ENCODE measurements at places on chromosomes 11 and 22.

GRCh38 chr11:130381317-130381716 lies 47.1 kb downstream of the ADAMTS8 start:
- DNase-seq: no peak

DNA sequence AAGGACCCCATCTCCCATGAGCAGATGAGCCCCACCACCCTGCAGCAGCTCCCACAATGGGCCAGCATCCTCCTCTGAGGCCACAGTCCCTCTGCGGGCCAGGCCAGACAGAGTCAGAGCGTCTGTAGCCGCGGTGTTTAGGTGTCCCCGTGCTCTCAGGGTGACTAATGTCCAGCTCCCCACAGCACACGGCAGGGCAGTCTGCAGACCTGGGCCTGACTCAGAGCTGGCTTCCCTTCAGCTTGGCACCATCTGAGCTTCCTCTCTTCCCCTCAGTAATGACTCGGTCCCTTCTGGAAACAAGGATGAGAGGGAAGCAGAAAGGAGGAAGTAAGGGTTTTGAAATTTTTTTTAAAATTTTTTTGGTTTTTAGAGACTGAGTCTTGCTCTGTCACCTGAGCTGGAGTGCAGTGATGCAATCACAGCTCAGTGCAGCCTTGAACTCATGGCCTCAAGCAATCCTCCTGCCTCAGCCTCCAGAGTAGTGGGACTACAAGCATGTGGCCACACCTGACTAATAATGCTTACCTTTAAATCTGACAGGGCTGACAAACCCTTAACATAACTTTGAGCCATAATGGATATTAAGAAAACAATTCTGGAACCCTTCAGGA lies 28.5 kb downstream of the LRRC74B start:
- no peak for DNase-seq

DNA sequence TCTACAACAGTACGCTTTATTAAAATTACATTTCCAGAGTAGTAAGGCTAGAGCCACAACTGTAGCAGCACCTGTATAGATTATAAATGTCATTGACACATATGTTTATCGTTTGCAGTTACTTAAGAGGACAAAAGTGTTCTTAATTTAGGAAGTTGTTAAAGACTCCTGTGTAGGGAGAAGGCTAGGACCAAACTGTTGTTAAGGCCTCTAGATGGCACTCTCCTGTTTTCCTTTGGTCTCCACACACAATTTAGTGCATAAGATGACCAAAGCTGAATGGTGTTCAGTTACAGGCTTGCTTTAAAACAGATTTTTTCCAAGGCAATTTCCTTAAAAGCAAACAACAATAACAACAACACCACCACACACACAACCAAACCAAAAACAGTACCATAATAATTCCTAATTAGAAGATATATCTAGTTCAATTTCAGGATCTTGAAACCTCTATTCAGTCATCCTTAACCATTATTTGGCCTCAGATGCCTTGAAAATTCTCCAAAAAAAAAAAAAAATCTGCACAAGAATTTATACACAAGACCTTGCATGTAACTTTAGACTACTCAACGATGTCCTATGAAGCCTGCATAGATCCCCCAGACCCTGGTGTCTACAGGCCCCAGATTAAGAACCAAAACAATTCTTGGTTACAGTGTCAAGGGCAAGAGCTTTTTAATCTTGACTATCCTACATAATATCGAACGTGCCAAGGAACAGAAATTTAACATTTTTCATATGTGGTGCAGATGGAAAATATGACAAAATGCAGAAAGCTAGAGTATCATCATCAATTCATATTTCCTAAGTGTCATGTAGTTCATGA lies 42.6 kb upstream of the APOA1 start:
- peak; percentile 51 for DNase-seq

DNA sequence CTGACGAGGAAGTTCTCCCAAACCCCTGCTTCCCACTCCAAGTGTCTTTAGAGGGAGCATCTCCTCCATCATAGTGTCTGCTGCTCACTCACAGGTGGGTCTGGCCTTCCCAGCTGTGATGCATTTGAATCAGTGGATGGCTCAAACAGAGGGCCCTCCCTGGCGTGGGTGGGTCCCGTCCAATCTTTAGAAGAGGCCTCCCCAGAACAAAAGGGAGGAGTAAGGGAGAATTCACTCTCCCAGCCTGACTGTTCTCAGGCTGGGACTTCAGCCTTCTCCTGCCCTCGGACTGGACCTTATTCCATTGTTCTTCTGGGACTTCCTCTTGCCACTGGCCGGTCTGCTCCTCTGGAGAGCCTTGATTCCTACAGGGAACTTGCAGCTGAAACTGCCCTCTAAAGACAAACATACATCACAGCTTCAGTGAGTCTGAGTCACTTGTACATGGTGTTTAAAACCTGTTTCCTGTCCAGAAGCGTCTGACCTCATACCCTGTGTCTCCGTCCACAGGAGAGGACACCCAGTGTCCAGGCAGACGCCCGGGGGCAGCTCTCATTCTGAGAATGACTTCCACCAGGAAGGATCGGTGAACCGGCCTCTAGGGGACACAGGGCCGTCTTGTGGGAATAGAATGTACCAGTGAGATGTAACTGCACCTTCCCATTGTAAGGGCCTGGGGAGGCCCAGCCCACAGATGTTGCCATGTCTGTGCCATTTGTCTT lies 234.7 kb downstream of the BRD1 start:
- no peak for DNase-seq

- DNase-seq: no peak
Measured at GRCh38 chr11:46363455-46364005, 16.3 kb downstream of the DGKZ start.
